Kidney capillary endothelial cell (primary cell): ENCODE measurements at places on chromosomes 11 and 22.

DNA sequence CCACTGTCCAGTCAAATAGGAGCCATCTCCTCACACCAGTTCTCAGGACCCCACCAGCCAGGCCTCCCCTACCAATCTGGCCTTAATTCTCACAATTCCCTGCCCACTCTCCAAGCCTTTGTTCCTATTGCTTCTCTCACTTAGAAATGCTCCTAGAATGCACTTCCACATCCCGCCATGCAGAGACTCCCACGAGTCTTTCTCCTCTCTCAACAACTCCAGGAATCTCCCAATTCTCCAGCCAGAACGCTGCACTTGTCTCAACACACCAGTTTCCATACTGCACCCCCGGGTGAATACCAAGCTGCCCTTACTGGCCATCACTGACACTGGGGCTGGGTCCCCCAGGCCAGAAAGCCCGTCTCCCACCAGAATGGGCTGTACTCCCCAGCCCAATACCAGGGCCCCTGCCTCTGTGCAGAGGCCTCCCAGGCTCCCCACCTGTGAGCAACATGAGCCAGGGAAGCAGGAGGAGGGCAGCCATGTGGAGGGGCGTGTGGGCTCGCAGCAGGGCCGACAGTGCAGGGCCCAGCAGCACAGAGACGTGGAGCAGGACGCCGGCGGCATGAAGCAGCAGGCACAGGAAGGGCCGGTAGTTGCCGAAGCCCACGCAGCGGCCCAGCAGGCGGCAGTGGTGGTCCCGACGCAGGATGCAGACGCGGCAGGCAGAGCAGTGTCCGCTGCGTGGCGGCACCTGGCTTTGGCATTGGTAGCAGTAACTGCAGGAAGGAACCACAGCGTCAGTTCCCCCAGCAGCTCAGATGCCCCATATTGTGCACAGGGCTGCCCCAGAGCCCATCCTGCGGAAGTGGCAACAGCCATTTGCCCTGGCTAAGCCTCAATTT lies 2.4 kb downstream of the ZDHHC24 start:
- DNase-seq, result peak; percentile 83

- DNase-seq, result no peak
Measured at GRCh38 chr11:109726061-109726460, 304.1 kb downstream of the C11orf87 start.

DNA sequence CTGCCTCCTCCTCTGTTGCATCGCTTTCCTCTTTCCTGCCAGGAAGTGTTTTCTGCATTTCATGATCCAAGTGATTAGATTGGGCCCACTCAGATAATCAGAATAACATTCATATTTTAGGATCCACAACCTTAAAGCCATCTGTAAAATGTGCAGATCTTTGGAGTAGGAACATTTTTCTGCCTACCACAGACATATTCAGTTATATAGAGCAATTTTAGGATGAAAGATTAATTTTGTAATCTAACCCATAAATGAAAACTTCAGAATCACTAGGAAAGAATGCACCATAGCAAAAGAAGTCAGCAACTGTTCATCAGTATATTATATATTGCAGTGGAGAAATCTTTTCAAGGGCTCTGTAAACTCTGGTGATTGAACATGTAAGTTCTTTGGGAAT lies 659.9 kb upstream of the LUZP2 start:
- no peak for DNase-seq

GRCh38 chr11:33128739-33129138 lies 32.5 kb downstream of the CSTF3 start:
- no peak for DNase-seq

DNA sequence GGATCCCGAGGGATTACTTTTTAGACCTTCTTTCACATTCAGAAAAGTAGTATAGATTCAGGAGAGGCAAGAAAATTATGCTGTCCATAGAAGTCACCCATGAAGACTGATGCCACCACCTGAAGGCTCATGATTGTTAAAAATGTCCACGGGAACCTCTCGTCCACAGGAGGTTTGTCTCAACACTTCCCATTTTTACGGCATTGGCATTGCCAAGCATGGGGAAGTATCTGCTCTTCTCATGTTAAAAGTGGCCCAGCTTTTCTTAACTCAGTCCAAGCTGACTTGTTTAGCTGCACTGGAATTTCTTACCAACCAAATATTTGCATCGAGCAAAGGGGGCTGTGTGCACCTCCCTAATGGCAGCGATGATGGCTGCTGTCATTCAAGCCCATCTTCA lies 9.6 kb downstream of the CDPF1 start:
- DNase-seq, result no peak

DNA sequence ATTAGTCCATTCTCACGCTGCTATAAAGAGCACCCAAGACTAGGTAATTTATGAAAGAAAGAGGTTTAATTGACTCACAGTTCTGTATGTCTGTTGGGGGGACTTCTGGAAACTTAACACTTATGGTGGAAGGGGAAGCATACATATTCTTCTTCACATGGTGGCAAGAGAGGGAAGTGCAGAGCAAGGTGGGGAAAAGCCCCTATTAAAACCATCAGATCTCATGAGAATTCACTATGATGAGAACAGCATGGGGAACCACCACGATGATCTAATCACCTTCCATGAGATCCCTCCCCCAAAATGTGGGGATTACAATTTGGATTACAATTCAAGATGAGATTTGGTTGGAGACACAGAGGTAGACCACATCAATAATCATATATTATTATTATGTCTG lies 25.7 kb downstream of the CEP57 start:
- DNase-seq, result no peak

DNA sequence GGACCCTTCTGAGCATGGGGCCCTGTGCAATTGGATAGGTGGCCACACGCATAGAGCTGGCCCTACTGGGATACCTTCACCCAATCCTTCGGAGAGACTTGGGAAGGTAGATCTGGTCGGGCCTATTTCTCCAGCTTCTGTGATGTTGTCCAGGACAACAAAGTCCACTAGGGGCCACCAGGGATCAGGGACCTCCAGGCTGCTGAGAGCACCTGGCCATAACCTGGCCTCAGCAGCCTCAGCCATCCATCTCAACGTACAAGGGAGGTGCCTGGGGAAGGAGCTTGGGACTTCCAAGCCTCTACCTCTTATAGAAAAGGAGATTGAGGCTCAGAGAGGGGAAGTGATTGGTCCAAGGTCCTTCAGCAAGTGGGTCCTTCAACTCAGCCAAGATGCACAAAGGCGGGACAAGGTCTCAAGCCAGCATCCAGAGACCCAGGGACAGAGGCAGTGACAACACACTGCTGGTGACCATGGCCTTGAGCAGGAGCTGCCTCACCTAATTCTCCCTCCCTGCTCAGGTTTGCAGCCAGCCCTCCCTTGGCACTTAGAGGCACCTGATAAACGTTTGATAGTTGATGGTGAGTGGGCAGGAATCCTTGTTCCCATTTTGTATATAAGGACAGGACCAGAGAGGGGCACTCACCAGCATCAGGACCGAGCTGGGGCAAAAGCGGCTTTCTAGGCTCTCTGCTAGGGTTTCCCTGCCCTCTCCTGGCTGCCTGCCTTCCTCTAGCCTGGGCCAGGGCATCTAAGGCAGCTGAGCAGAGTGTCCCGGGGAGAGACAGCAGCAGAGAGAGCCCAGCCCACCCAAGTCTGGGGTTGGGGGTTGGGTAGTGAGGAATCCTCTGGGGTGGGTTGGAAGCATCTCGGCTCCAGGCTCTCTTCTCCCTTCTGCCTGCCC lies 4.5 kb downstream of the RAC2 start:
- DNase-seq, result no peak

DNA sequence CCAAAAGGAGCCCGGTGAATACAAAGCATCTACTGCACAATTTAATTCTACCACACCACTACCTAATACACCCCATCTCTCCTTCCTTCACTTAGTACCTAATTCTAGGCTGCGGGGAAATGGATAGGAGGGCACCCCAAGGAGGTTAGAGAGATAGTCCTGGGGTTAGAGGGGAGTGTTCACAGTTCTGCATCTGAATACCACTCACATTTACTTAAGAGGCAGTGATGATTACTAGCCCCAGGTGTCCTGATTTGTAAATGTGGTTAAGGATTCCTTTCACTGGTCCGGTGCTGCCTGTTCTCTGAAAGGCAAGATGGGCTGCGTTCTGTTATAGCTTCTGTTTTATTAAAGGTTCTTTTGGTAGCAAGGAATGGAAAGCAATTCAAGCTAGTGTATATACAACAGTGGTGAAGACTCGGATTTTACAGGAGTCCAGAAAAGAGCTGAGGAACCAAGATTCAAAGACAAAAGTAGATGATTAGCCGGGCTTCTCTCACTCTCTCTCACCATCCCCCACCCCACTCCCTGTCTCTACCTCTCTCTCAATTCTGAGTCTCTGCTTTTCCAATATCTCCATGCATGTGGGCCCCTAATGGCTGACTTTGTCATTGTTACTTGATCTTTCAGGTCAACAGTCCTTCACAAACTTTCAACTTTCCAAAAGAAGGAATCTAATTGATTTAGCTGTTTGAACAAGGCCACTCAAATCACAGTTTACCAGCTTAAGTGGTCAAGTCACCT lies 8.7 kb upstream of the KCNA4 start:
- DNase-seq, result no peak

DNA sequence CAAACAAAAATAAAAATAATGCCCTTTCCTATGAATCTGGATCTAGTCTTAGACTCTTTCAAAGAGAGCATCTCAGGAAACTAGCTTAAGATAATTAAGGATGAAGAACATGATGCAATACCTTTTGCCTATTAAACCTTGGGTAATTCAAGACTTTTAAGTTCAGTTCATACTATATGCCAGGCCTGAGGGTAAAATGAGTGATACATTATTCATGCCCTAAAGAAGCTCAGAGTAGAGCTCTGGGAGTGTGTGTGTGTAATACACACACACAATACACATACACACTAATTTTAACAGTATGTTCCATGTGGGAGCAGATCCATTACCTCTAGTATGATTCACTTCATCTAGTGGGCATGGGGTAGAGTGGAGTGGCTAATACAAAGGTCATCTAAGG lies 651.4 kb upstream of the CHORDC1 start:
- no peak for DNase-seq

DNA sequence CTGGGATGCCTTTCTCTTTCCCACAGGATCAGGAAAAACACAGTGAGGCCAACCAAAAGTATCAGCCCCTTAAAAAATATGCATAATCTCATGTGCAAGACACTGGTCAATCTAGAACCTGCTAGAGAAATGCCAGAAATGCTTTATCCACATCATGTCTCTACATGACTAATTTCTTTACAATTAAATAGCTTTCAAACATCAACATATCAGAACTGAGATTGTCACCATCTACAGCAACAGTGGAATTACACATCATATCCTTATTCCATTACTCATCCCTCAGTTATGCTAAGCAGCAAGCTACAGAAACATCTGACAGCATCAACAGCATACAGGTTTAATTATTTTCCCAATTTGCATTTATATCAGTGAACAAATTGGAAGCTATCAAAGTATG lies 78.8 kb downstream of the DDIAS start:
- DNase-seq, result peak; percentile 95

- no peak for DNase-seq
Measured at GRCh38 chr11:84165139-84165538, 879.0 kb upstream of the CCDC90B start.

GRCh38 chr22:20750461-20751184 lies 23.3 kb upstream of the SERPIND1 start:
- DNase-seq, result peak; percentile 33

- no peak for DNase-seq
Measured at GRCh38 chr11:44802347-44802746, 75.6 kb downstream of the TSPAN18 start.
